ENCODE measurements at places on chromosomes 12 and 14.

GRCh38 chr14:103179094-103179493, 55.8 kb downstream of the TNFAIP2 start:
- no peak for DNase-seq

DNA sequence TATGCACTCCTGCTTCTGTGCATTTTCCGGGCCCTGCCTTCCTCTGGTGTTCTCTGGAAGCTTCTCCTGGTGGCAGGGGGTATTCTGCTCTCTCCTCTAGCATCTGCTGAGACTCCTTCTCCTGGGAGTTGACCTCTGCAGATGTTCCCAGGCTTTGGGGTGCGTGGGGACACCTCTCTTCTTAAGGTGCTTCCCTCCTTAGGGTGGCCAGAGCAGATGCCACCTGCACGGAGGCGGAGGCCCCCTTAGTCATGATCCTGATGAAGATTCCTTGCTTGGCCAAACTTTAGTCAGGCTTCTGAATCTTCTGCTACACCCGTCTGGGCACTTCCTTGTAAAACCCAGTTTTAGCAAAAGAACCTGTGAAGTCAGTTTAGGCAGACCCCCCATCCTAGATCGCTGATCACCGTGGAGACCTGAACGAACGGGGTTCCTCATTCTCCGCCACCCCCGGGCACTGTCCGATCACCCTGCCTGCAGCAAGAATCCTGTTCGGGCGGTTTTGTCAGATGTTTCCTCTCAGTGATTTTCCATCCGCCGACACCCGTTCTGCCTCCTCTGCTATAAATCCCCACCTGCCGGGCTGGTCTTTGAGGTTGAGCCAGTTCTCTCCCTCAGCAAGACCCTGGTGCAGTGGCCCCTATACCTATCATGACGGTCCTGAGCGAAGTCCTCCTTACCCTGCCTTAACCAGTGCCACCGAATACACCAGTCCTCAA, 111.9 kb downstream of the CALM1 start:
- no peak for DNase-seq

- DNase-seq = no peak
Observed at GRCh38 chr12:1838205-1838993, 18.0 kb downstream of the LRTM2 start.

GRCh38 chr14:61188978-61189808, 91.9 kb downstream of the TMEM30B start:
- no peak for DNase-seq

- DNase-seq = no peak
Observed at GRCh38 chr12:29429999-29430715, 49.2 kb upstream of the ERGIC2 start.

DNA sequence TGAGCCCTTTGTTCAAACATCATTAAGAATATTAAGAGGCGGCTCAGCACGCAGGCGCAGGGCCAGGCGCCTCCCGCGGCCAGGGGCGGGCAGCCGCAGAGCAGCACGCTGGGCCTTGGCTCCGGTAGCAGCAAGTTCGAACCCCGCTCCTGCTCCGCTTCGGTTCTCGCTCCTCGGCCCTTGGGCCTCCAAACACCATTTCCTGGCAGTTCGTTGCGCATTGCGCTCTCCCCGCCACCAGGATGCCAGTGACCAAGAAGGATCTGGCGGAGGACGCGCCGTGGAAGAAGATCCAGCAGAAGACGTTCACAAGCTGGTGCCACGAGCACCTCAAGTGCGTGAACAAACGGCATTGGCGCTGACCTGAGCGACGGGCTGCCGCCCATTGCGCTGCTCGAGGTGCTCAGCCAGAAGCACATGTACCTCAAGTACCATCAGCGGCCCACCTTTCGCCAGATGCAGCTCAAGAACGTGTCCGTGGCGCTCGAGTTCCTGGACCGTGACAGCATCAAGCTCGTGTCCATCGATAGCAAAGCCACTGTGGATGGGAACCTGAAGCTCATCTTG, 6.9 kb upstream of the ACVRL1 start:
- DNase-seq = no peak

GRCh38 chr12:92859650-92860386, 69.3 kb downstream of the EEA1 start:
- no peak for DNase-seq

GRCh38 chr12:72100854-72101253, 162.2 kb downstream of the TPH2 start:
- DNase-seq = no peak

GRCh38 chr14:51999084-51999483, 9.7 kb downstream of the RTRAF start:
- DNase-seq = no peak

- DNase-seq = peak; percentile 24
Observed at GRCh38 chr14:90398315-90398839, 1.5 kb downstream of the CALM1 start.

DNA sequence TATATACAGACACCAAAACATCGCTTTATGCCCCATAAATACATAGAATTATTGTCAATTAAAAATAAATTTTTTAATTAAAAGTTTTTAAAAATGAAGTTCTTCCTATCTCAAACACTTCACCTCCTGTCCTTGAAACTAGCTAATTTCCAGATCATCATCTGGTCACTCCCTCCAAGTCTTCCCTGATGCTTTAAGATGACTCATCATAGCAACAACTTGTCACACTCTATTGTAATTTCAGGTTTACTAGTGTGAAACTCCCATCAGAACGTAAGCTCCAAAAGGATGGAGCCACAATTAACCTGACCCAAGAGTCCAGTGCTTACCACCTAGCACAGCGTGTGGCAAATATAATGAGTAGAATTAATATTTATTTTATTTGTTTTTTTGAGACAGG, 16.3 kb downstream of the GXYLT1 start:
- DNase-seq = no peak

DNA sequence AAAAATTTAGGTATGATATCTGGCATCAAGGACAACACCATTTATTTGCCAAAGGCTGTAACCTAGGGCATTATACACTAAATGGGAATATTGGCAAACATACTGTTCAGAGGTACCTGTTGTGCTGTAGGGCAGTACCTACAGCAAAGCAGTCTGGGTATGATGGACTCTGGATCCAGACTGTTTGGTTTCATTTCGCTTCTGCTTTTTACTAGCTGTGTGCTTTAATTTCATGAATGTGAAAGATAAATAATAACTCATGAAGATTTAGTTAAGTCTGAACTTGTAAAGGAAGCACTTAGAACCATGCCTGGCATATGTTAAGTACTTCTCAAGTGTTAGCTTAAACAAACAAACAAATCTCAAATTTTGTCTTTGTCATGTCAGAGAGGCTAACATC, 17.7 kb upstream of the SLC38A2 start:
- DNase-seq = no peak

- DNase-seq = no peak
Observed at GRCh38 chr12:1453810-1454209, 140.6 kb downstream of the FBXL14 start.

- DNase-seq = no peak
Observed at GRCh38 chr12:13436696-13437391, 240.3 kb downstream of the EMP1 start.

GRCh38 chr12:65282840-65283239, 4.4 kb downstream of the MSRB3 start:
- no peak for DNase-seq

DNA sequence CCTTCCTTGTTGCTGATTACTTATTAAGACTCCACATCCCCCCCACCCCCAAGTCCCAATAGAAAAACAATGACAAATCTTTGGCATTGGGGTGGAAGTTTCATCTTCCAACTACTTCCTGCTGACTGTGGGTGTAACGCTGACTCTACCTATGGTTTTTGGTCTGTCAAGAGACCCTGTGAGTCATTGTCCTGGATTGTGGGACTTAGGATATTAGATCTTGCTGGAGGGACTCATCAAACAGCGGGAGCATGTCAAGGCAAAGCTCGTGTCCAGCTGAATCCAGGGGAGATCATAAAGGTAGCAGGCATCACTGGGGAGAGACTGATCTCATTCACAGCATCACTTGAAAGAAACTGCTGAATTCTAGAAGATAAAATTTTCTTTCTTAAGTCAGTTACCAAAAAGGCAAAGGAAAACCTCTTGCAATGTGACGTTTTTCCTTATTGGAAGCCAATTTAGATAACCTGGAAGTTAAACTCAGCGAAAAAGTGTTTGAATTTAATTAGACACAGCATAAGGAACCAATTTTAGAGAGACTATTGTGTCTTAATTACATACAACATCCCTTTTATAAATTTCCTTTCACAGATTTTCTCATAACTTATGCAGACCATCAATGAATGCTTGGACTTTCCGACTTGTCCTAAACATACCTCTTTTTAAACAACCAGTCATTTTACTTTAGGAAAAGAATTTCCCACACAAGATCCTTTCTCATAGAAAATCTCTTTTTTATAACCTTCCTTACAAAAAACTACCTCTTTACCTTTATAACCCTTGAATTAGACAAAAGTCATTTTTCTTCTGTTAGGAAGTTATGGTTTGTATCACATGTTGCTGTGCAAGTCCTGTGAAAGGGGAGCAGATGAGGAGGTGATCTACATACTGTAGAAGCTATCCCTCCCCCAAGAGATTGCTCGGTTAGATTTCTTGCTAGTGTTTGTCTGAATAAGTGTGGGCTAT, 94.6 kb upstream of the SCAF11 start:
- DNase-seq = no peak

- no peak for DNase-seq
Observed at GRCh38 chr14:59116984-59117415, 71.5 kb upstream of the DAAM1 start.

DNA sequence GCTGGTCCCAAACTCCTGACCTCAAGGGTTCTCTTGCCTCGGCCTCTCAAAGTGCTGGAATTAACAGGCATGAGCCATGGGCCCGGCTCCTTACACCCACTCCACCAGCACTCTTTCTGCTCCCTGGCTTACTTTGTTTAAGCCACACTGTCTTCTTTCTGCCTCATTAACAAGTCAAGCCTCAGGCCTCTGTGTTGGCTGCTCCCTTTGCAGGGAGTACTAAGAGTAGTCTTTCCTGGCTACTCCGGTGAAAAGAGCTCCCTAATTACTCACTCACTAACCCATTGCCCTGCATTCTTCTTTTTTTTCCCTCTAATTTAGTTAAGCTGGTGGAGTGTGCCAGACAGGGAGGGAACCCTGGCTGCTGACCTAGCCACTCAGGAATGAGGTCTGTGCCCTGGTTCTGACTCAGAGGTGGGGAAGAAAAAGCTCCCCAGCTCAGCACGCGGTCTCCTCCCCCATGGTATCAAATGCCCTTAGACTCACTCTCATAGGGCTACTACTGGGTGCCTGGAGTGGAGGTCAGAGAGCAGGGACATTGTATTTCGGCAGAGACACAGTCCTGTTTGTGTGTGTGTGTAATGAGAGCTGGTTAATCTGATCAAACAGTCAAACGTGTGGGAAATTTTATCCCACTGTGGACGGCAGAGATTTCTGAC, 19.8 kb downstream of the GALNT6 start:
- DNase-seq = no peak

- DNase-seq = no peak
Observed at GRCh38 chr14:30443368-30444007, 115.5 kb upstream of the G2E3 start.

DNA sequence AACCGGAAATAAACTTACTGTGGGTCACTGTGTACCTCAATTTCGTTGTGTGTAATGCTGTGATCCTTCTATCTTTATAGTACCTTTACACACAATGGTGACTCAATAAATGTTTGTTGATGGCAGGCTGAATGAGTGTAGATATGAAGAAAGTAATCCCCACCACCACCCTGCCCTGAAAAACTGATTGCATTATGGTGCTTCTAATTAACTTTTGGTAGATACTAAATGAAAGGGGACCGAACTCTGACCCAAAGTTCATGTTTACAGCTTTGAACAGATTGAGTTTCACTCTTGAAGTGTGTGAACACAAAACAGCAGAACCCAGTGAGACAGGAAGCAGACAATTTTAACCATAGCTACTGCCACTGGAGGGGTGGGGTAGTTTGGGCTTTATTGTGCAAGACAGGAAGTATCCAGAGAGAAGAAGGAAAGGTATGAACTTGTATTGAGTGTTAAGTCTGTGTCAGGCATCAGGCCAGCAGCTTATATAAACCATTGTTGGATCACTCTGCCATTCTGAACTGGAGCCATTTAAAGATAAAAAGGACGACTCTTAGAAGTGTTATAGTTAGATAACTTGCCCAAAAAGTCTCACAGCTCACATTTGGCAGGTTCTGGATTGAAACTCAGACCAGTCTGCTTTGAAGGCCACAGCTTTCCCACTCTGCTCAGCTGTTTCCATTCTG, 197.0 kb upstream of the AMIGO2 start:
- no peak for DNase-seq

- DNase-seq = no peak
Observed at GRCh38 chr12:120138366-120138765, 21.8 kb upstream of the RAB35 start.

DNA sequence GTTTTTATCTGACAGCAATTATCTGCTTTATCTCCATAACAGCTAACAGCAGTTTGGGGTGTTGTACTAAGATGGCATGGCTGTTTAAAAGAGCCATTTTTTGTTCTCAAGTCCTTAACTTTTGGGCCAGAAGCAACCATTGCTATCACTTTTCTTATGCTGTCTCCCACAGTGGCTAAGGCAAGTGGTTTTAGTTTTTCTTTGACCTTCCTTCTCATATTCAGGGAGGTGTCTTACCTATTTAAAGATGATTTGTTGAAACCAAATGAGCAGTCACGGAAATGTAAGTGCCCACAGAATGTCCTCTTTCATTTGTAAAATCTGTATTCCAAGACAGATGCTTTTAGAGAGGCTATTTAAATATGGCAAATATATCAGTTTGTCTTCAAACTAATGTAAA, 96.8 kb upstream of the USP15 start:
- DNase-seq = no peak

DNA sequence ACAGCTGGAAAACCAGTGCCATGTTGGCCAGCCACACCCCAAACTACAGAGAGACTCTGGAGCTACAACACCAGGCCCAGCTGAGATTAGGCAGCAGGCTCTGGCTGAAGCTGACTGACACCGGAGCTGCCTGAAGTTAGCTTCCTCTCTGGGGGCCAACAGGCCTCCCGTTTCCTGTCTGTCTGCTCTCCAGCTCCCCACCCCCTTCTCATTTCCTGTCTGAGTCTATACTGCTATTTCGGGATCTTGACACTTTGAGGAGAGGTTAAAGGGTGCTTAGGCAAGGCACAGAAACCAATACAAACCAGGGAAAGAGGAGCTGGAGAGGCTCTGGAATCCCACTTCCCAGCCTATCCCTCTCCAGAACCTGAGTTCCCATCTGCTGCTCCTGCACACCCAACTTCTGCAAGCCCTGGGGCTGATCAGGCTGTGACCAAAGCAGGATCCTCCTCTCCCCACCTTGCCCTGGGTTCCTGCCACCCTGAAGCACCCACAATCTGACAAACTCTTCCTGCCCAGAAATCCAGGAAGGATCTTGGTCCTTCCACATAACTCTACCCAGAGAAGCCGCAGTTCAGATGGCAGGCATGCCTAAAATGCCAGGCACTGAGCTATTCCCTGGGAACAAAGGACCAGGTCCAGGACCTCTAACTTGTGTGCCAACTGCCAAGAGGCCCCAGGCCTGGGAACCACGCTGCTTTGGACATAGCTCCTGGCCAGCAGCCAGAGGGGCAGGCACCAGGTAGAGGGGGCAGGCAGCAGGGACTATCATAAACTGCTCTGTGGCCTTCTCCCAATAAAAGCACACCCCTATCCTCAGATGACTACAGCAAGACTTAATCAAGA, 39.9 kb downstream of the PRPF40B start:
- DNase-seq = peak; percentile 27

- DNase-seq = no peak
Observed at GRCh38 chr12:109212460-109213115, 96.2 kb downstream of the ACACB start.

GRCh38 chr14:102775855-102776760, 1.1 kb upstream of the TRAF3 start:
- no peak for DNase-seq

- no peak for DNase-seq
Observed at GRCh38 chr12:18427520-18427919, 166.2 kb downstream of the PIK3C2G start.
